ENCODE measurements at places on chromosomes 6 and 20.

GRCh38 chr6:49522710-49523593 is 23.2 kb downstream of the GLYATL3 start:
- no peak for DNase-seq

DNA sequence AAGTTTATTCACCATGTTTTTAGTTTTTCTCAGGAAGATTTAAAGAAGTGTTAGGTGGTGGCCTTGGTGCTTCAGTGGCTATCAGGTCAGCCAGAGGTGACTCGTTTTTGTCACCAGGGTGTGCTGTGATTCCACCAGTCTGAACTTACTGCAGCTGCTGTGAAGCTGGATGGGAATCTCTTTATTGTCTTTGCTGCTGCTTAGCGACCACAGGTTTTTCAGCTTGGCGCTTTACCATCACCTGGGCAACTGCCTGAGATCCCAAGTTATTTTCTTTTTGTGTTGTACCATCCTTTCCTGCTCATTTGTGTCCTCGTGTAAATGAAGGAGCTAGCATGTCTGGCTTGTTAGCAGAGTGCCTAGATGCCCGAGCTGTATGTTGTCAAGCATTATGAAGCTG is 146.9 kb downstream of the MACROD2 start:
- DNase-seq, result peak; percentile 69

DNA sequence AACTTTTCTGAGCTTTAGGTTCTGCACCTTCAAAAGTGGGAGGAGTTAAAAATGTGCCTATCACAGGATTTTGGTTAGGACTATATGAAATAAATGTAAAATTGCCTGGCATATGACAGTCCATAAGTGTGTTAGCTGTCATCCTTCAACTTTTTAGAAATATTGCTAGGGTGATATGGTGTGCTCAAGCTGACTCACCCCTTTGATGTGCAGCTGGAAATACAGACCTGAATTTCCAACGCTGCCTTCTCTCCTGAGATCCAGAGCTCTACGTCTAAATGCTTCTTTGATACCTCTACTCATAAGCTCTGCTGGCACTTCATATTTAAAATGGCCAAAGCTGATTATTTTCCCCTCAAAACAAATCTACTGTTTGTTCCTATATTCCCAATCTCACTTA is 2.7 kb downstream of the SLC35B3 start:
- DNase-seq, result no peak

GRCh38 chr6:107121266-107121665 is 6.0 kb upstream of the BEND3 start:
- DNase-seq, result no peak

DNA sequence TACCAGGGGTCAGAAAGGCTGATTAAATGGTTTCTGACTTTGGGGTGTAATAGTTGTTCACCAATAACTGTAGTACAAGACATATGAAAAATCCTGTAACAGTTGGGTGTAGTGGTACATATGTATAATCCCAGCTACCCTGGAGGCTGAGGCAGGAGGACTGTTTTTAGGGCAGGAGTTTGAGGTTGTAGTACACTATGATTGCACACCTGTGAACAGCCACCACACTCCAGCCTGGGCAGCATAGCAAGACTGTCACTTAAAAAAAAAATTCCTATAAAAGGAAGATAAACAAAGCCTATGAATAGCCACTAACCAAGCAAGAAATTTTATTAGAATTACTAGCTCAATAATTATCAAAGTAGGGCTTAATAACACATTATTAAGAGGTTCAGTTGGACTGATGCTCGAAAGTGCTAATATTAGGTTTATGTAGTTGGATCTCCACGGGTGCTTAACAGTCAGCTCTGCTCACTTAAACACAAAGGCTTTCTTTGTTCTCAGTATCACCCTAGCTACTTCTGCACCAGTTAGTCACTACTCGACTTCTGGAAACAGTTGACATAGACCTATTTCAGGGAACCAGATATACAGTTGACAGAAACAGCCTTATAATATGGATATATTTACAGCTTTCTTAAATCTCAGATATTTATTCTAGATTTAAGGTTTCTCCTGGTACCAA is 113.0 kb downstream of the MTFR2 start:
- no peak for DNase-seq

DNA sequence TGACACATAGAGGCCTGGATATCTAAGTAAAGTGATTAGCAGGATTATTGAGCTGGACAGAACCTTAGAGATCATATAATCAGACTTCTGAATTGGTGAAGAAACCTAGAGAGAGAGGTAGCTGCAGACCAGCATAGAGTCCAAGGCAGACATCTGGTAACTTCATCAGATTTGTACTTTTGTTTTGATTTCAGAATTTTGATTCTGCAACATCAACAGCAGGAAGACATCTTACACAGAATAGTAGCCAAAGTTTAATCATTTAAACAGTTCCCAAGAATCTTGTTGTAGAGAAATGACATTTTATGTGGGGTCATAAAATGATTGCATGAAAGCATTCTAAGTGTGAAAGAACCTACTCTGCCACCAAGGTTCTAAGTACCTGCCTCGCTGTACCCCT is 39.4 kb downstream of the RPRD1B start:
- no peak for DNase-seq

DNA sequence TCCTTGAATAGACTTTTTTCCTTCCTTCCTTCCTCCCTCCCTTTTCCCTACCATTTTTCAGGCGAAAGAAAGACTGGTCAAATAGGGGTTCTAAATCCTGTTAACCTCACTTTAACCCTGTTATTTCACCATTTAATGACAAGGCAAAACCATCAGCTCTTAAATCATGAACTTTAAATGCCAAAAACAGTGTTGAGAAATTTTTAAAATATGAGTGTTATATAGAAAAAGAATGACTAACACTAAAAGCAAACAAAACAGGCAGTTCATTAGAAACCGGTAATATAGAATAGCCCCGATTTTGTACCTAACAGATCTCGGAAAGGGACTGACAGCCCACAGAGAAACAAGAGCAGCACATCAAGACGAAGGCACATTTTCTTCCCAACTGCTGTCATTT is 57.4 kb upstream of the CEP85L start:
- no peak for DNase-seq

DNA sequence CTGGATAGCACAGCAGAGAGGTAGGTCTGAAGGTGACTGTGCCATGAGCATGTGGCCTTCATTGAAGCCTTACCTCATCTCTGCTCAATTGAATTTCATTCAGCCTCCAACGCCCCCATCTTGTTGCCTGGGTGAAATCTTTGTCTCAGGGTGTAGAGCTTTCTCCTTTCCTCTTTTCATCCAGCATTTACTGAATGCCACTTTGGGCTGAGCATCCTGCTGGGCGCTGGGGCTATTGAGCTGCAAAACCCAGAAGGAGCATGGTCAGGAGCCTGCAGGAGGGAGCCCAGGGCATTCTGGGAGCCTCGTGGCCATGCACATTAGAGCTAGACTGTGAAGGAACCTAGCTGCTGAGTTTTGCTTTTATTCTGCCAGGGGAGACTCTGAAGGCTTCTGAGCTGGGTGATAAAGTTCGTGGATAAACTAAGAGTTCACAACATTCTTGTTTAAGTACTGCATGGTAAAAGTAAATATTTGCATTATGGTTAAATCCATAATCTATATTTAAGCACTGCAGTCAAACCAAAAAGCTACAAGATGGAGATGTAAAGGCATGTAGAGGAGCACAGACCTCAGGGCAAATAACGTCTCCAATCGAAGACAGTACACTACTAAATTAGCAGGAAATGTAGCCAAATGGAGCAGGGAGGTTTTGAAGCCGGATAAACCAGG is 13.2 kb upstream of the ASXL1 start:
- DNase-seq, result no peak

DNA sequence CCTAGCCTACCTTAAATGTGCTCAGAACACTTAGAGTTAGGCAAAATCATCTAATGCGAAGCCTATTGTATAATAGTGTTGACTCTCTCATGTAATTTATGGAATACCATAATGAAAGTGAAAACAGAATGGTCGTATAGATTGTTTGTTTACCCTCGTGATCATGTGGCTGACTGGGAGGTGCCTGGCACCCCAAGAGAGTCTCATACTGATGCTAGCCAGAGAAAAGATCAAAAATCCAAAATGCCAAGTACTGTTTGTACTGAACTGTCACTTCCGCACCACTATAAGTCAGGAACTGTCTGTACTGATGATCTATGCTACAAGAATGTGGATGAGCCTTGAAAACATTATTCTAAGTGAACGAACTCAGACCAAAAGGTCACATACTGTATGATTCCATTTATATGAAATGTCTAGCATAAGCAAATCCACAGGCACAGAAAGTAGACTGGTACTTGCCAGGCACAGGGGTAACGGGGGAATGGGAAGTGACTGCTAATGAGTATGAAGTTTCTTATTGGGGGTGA is 22.4 kb downstream of the ZMYND8 start:
- DNase-seq, result no peak

DNA sequence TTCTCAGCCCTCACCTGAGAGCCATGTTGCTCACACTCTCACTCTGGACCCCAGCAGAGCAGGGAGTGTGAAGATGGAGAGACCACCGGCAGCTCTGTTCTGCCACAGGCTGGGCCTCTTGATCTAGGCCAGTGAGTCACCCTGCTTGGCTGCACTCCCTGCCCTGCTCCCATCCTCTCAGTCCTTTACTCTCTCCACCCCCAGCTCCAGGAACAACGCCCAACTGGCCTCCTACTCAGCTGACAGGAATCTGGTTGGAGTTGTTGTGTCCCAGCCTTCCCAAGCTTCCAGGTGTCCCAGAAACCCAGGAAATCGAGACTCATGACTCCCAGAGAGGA is at the start of gene PSORS1C1:
TSS of gene PSORS1C1 (plus strand) at position 260 of the 338 bp plus-strand sequence. CDS start 14,833 bp downstream, outside the sequence.
- DNase-seq, result no peak

DNA sequence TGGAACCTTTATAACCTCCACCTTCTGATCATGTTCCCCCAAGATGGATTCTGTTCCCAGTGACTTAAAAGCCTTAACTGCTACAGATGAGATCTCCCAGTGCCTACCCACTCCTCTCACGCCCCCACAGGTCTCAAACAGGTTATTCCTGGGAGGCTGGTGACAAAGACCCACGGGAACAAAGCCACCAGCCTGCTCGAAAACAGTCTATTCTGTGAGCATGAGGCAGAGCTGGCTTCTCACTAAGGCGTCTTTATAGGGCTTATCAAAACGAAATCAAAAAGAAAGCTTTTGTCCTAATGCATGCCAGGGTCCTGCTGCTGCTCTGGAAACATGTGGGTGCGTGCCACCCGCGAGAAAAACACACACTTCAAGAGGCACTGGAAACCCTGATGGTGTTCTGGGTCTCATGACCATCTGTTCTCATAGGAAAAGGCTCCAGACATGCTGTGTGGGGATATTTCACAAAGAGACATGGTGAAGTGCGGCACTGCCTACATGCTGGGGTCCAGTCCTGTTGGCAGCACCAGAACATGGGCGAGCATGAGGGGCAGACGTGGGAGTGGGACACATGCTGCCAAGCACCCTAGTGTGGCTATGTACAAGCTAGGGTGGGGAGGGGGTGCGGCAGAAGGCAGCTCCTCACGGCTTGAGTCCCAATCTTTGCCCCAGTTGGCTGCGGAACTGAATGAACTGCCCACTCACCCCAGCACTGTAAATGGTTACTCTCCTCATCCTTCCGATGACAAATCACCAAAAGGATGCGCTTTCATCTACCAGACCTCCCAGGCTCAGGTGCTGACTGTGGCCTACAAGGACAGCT is 2.1 kb downstream of the FKBP1A start:
- DNase-seq, result no peak

DNA sequence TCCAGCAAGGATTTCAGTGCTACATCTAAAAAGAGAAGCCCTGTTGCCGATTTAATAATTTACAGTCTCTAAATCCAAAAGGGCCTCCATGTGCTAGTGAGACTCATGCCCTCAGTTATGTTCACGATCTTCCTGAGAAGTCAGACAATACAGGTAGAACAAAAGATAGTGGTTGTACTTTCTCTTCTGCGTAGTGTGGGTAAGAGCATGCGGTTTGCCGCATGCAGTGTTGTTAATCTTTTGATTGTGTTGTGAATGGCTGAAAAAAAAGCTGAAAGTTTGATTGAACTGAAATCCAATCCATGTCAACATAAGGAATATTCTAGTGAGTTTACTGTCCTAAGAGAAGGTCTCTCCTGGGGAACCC is 74.8 kb upstream of the AGPAT4 start:
- DNase-seq, result no peak

DNA sequence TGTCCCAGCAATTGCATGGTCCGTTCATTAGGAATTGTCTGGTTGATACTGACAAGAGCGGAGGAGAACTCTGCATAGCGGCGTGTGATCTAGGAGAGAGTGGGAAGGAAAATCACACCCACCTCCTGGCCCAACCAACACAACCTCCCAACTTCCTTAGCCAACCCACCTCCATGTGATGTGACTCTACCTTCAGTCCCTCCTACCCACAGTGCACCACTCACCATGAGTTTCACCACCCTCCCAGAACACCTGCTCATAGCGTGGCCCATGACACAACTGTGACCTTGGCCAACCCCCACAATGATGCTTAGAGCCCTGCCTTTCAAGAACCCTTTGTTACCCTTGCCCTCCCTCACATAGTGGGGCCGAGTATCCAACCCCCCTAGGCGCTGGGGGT is 7.7 kb downstream of the VPS52 start:
- no peak for DNase-seq

- DNase-seq, result peak; percentile 30
Observed at GRCh38 chr20:12698817-12699216, 310.0 kb upstream of the SPTLC3 start.

GRCh38 chr6:91366781-91367180 is 779.9 kb upstream of the MAP3K7 start:
- DNase-seq, result no peak

- DNase-seq, result no peak
Observed at GRCh38 chr20:43430265-43431133, 27.2 kb upstream of the SRSF6 start.

DNA sequence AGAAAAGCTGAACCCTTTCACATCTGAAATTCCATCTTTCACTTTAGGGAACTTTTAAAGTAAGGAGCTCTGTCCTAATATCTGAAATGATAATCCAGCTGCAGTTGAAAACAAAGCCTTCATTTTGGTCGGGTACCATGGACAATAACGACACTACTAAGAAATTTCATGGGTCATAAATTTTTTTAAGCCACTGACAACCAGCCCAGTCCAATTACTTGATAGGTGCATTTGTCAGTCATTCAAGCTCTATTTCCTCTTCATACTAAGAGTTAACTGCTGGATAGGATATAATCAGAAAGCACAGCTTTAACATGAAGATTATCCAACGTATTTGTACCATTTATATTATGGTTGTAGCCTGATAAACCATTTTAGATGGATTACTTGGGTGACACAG is 52.5 kb downstream of the MMUT start:
- DNase-seq, result no peak

Measured in BE2C (cell line).